ENCODE measurements at places on chromosomes 13 and 19.

DNA sequence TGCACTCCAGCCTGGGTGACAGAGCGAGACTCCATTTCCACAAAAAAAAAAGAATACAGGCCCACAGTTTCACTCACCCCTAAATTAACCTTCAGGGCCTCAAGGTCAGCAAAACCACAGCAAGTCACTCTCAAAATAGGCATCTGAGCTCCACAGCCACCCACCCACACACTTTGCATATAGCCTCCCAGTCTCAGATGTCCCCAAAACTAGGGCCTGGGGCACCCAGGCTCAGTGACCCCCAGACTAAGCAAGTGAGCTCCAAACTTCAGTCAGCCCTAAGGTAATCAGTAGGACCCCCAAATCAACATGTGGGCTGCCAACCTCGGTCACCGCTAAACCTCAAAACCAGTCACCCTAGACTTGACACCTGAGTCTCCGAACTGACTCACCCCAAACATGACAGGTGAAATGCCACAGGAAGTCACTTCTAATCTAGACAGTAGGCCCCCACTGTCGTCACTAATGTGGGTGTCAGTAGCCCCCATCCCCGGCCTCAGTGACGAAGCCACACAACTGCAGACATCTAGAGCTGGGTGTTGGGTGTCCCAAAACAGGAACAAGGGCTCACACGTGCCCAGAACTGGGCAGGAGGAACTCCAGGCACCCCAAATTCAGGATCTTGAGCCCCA lies 13.9 kb downstream of the RABAC1 start:
- peak; percentile 83 for DNase-seq

DNA sequence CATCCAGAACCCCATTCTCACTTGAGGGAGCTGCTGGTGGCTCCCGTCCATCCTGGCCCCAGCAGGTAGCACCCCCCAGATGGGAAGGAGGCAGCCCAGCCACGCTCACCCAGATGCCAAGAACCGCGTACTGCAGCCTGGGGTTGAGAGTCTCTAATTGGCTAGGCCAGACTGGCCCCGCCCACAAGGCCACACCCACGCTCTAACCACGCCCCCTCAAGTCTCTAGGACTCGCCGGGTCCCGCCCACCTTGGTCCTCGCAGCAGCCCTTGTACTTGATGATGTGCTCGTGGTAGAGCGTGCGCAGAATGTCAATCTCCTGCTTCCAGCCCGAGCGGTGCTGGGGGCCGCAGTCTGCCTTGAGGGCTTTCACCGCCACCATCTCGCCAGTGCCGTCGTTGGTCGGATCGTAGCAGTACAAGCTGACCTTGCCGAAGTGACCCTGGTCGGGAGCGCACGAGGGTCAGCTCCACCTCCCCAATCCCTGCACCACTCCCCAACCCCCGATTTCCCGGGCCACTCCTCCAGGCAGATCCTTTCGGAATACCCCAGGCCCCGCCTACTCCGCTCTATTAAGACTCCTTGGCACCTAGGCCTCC lies 14.5 kb upstream of the ICAM3 start:
- DNase-seq: peak; percentile 55

DNA sequence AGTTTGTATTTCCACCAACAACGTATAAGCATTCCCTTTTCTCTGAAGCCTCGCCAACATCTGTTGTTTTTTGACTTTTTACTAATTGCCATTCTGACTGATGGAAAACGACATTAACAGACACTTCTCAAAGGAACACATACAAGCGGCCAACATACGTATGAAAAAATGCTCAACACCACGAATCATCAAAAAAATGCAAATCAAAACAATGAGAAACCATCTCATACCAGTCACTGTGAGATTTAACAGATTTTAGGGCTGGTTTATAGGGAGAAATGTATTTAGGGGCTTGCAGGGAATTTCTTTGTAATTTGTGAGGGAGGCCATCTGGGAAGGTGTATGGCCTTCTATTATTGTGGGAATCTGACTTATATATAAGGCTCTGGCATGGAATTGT lies 2.8 kb upstream of the DZIP1 start:
- DNase-seq: no peak

GRCh38 chr19:18992696-18993095 lies 40.6 kb downstream of the SUGP2 start:
- DNase-seq: no peak

DNA sequence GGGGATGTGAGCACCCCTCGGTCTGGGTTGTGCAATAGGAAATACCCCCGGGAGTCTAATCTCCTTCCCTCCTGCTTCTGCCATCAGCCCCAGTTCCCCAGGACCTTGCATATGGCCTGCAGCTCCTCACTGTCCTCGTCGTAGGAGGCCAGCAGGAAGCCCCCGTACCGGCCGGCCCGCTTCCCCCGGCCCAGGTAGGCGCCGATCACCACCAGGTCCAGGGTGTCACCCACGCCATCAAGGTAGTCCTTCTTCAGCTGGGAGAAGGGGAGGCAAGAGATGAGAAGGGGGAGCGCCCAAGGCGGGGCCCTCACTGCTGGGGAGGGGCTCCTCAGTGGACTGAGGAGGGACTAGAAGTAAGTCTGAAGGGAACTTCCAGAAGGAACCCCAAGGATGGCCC lies 10.4 kb upstream of the PLA2G4C start:
- DNase-seq: no peak

GRCh38 chr13:20442798-20443381 lies 82.8 kb downstream of the CRYL1 start:
- no peak for DNase-seq

DNA sequence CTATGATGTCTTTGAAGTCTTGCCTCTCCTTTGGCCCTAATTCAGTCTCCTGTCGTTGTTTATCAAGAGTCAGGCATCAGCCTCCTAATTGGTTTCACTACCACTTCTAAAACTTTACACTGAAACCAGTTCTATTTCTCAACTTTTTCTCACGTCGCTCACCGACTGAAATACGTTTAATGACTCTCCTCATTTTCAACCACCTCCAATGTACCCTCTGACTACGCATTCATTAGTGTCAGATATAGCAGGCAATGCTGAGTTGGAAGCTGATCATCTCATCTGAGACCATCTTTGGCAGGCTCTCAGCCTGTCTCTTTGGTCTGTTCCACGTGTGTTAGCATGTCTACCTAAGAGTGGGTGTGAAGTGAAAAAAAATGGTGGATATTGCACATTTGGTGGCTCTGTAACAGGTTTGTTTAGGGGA lies 128.1 kb downstream of the KL start:
- DNase-seq: no peak

- no peak for DNase-seq
Observed at GRCh38 chr13:46392967-46393366, 5.9 kb upstream of the RUBCNL start.

DNA sequence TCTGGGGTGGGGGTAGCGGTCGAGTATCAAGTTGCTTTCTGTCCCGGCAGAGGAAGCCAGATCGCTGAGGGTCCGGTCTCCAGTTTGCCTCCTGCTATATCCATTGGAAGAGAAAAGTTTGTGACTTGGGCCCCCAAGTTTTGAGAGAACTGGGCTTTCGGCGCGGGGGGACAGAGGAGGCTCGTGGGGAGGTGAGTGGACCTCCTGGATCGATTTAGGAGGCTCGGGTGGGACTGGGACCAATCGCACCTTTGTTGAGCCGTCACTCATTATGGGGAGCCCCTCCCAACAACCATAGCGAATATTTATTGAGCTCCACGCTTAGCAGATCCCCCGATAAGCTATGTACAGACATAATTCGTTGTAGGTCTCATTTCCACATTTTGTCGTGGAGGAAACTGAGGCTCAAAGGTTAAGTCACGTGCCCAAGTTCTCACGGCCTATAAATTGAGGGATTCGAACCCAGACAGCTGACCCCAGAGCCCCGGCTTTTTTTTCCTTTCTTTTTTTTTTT lies 909 bp downstream of the RFXANK start:
- no peak for DNase-seq

- DNase-seq: no peak
Observed at GRCh38 chr13:76717092-76717491, 169.1 kb downstream of the KCTD12 start.

- DNase-seq: no peak
Observed at GRCh38 chr13:63209330-63210017, 1793.8 kb upstream of the PCDH20 start.

DNA sequence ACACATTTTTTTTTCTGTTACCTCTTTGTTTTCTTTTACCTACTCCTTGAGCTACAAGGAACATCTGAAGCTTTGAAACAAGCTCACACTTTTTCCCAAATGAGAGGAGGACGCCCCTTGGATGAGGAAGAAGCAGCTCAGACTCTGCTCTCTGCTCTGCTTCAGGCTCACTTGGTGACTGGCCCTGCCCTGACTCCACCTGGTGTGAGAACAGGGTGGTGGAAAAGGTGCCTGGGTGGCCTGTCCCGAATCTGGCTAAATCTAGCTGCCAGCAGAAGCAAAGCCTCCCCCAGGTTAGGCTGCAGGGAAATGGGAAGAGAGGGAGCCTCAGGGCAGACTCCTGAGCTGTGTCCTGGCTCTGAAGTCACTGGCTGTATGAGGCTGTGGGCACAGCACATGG lies 68.0 kb upstream of the CEACAM8 start:
- DNase-seq: no peak

- peak; percentile 92 for DNase-seq
Observed at GRCh38 chr19:16143399-16144215, at the start of gene HSH2D. Gene HSH2D (plus strand): TSS chr19:16143685. CDS start chr19:16148751, 5,066 bp downstream.

- DNase-seq: no peak
Observed at GRCh38 chr13:31053091-31053490, 108.6 kb downstream of the HSPH1 start.

DNA sequence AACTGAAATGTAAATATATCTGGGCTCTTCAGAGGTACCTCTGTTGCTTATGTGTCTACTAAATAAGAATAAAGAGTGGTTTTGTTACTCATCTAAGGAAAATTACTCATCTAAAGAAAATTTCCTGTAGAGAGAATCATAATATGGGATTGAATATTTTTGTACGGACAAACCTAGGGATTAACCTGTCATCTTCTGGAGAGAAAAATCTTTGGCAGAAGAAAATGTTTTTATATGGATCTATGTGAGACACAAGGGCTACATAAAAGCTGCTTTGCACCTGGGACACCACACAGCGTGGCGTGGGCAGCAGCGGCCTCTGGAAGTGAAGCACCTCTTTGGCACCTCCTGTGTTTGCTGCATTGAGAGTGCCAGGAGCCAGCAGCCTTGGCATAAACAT lies 242.9 kb upstream of the DACH1 start:
- no peak for DNase-seq

- DNase-seq: peak; percentile 24
Observed at GRCh38 chr19:52138278-52138982, 1.3 kb downstream of the ZNF616 start.

DNA sequence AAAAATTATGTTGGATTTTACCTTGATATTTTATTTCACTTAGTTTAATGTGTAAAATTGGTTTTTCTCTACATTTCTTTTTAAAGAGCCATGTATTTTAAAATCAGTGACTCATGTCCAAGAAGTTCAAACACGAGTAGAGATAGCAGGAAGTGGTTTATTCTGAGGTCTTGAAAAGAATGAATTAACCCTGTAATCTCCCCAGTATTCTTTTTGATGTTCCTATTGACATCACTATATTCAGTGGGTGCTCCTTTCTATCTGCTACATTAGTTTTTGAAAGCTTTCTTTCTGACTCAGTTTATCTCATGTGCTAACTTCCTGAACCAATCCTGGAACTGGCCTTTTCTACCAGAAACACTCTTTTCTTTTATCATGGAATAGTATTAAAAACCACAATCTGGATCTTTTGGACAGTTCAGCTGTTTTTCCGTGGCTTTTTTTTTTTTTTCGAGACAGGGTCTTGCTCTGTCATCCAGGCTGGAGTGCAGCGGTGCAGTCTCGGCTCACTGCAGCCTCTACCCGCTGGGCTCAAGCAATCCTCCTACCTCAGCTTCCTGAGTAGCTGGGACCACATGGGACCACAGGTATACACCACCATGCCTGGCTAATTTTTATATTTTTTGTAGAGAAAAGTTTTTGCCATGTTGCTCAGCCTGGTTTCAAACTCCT lies 114.9 kb downstream of the PCCA start:
- DNase-seq: no peak

DNA sequence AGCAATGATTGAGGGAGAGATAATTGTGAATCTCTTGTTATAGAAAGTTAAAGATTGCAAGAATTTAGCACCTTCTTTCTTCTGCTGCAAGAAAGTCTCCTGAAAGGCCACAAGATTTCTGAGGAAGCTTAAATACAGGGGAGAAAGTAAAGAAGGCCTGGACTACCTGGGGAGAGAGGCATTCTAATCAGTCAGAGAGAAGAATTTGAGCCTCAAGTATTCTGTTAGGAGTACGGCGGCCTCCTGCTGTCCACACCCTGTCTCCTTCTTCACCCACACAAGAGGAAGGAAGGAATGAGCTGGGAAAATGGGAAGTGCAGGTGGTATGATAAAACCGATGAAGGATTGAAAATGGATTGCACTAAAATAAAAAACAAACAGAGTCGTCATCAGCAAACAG lies 474.7 kb downstream of the DIAPH3 start:
- no peak for DNase-seq

- DNase-seq: peak; percentile 20
Observed at GRCh38 chr13:114149774-114150740, 17.6 kb upstream of the RASA3 start.

DNA sequence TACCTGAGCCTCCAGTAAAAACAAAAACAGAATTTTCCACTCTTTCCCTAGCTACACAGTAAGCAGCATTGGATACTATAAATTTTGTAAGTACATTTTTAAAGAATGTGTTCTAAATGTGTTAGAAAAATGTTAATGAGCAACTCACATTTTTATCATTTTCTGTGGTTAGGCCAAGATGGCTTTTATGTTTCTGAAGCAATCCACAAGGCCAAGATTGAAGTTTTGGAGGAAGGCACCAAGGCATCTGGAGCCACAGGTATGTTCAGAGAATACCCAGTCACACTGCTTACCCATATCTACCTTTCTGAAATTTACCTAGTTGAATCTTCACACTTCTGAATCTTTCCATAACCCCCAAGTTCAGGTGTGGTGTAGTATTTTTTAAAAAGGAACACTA lies 21.6 kb downstream of the SERPINE3 start:
- no peak for DNase-seq

DNA sequence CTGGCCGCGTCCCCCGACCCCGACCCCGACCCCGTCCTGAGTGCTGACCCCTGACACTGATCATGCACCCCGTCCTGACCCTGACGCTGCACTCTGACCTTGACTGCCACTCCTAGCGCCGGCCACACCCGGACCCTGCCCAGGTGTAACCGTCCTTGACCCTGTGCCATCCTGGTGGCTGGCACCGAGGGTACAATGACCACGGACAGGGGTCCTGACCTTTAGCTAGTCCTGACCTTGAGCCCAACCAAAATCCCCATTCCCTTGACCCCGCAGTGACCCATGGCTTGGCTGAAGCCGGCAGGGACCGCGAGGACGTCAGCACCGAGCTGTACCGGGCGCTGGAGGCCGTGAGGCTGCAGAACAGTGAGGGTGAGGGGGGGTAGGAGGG lies 25.9 kb downstream of the CLEC4M start:
- DNase-seq: no peak

GRCh38 chr13:27619728-27620376 lies 477 bp downstream of the LNX2 start:
- peak; percentile 65 for DNase-seq

- DNase-seq: peak; percentile 77
Observed at GRCh38 chr19:43780706-43781525, at the start of gene KCNN4. Gene KCNN4 (minus strand): TSS chr19:43780973. CDS start chr19:43780861, 112 bp downstream.

- no peak for DNase-seq
Observed at GRCh38 chr13:74825152-74825937, 656.6 kb downstream of the TBC1D4 start.

Measured in activated naive CD4-positive, alpha-beta T cell treated with anti-CD3 and anti-CD28 coated beads, Interleukin-2, amount 10 ng/mL, durations not matched to agents 7 days and 5 days (primary cell).